GM23248 (cell line): ENCODE measurements at places on chromosomes 1 and 21. TPM values are rescaled to one million over a fixed set of nuclear protein-coding genes. Genes with fewer than 3 reads are reported as not detected.
A peak's percentile ranks its signal among the peaks of the same experiment; 100 is the strongest.

Gene GSTM1
- total RNA-seq, result not detected in 2 replicates

Gene RGSL1
- total RNA-seq, result not detected in 2 replicates

- peak; percentile 83 for DNase-seq
Measured at GRCh38 chr1:26705788-26706311, 10.0 kb downstream of the ARID1A start.

- no peak for DNase-seq
Measured at GRCh38 chr1:223276029-223276428, 87.9 kb downstream of the SUSD4 start.

Gene CHI3L2
- not detected in 2 replicates for total RNA-seq
